ENCODE measurements at places on chromosomes 13 and 19. TPM values are rescaled to one million over a fixed set of nuclear protein-coding genes. Genes with fewer than 3 reads are reported as not detected.

- H3K4me1 ChIP-seq: peaks cover 8% of the 10 kb centered on the region
- DNase-seq: no peak
- no peak overlapping the region for H3K4me3 ChIP-seq
- no peaks in the 10 kb centered on the region for H3K36me3 ChIP-seq
- no peak overlapping the region for H3K27ac ChIP-seq
These were observed 7.0 kb upstream of the SPACA6 start for GRCh38 chr19:51686171-51686570.

The FGF14 gene
- 2.4 TPM for total RNA-seq

DNA sequence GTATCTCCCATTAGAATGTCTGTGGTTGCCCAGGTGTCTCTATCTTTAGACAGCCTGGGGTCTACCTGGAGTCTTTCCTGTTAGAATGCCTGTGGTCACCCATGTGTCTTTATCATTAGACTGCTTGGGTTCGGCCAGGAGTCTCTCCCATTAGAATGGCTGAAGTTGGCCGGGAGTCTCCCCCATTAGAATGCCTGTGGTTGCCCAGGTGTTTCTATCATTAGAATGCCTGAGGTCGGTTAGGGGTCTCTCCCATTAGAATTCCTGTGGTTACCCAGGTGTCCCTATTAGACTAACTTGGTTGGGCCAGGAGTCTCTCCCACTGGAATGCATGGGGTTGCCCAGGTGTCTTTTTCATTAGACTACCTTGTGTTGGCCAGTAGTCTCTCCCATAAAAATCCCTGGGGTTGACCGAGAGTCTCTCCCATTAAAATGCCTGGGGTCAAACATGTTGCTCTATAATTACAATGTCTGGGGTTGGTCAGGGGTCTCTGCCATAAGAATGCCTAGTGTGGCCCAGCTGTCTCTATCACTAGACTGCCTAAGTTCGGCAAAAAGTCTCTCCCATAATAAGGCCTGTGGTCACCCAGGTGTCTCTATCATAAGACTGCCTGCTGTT lies 1448.7 kb downstream of the UQCRFS1 start:
- no peaks in the 10 kb centered on the region for H3K36me3 ChIP-seq
- H3K4me1 ChIP-seq: no peaks in the 10 kb centered on the region
- H3K27me3 ChIP-seq: no peaks in the 10 kb centered on the region
- no peak overlapping the region for H3K27ac ChIP-seq

DNA sequence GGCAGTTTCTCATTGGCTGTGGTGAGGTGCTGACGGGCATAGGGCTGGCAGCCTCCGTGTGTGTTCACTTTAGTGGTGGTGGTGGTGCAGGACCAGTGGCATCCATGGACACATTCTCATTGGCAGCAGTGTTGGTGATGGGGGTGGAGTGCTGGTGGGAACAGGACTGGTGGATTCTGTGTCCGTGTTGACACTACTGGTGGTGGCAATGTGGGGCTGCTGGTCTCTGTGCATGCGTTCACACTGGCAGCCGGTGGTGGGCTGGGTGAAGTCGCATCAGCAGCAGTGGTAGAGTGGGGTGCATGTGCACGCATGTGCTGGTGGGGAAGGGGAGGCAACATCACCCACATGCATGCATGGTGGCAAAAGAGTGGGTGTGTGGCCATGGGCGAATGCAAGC lies 1471.4 kb upstream of the PCDH20 start:
- H3K4me3 ChIP-seq: no peak overlapping the region
- H3K4me1 ChIP-seq: no peaks in the 10 kb centered on the region
- DNase-seq: no peak
- H3K27ac ChIP-seq: no peak overlapping the region
- no peaks in the 10 kb centered on the region for H3K36me3 ChIP-seq
- no peaks in the 10 kb centered on the region for H3K27me3 ChIP-seq

GRCh38 chr19:4703671-4704316 lies 19.8 kb downstream of the DPP9 start:
- peaks cover 35% of the 10 kb centered on the region for H3K36me3 ChIP-seq
- H3K27ac ChIP-seq: no peak overlapping the region
- no peak for DNase-seq
- peaks cover 14% of the 10 kb centered on the region for H3K4me1 ChIP-seq

DNA sequence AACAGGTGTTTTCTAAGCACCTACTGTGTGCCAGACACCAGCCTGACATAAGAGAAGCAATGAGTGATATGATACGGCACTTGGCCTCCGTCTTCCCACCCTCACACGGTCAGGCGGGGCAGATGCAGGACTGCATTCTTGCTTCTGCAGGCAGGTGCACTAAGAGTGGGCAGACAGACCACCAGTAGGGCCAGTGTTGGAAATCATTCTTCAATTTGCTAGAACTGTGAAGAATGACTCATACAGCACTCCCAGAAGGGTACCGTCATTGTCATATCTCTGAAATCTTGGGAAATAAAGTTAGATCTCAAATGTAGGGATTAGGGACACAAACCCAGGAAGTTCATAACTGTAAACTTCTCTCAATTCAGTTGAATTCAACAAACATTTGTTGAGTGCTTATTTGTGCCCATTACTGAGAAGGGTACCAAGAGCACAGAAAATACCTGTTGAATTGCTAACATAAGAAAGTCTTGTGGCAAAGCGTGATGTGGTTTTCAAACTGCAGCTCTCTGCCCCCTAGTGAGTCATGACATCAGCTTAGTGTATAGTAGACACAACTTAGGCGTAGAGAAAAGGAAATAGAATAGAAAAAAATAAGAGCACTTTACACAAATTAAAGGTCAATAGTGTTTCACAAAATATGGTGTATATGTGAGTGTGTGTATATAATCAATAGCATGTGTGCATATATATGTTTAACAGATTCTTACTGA lies 76.1 kb downstream of the TEX26 start:
- H3K27ac ChIP-seq: no peak overlapping the region
- H3K4me3 ChIP-seq: no peak overlapping the region
- no peaks in the 10 kb centered on the region for H3K36me3 ChIP-seq
- H3K4me1 ChIP-seq: no peaks in the 10 kb centered on the region
- peaks cover 3% of the 10 kb centered on the region for H3K27me3 ChIP-seq

The CYP2S1 gene
- total RNA-seq: 4.2 TPM

All from transverse colon (tissue), 4 donors.